Central memory CD4-positive, alpha-beta T cell (primary cell): ENCODE measurements at places on chromosomes 16 and 17.

GRCh38 chr16:89924297-89924924 is 1.3 kb downstream of the TUBB3 start:
- peak; percentile 32 for DNase-seq

- DNase-seq, result no peak
Measured at GRCh38 chr17:77877646-77878355, 80.7 kb upstream of the TNRC6C start.

- no peak for DNase-seq
Measured at GRCh38 chr16:70774261-70774660, 26.7 kb downstream of the VAC14 start.

GRCh38 chr16:65032387-65032786 is 89.5 kb downstream of the CDH11 start:
- DNase-seq, result no peak
